ENCODE measurements at places on chromosomes 6 and 20.

GRCh38 chr20:12173347-12174012, 255.8 kb downstream of the BTBD3 start:
- no peak for DNase-seq
- H3K4me3 ChIP-seq = no peak overlapping the region
- H3K36me3 ChIP-seq = no peaks in the 10 kb centered on the region
- no peaks in the 10 kb centered on the region for H3K27me3 ChIP-seq
- no peak overlapping the region for H3K27ac ChIP-seq

DNA sequence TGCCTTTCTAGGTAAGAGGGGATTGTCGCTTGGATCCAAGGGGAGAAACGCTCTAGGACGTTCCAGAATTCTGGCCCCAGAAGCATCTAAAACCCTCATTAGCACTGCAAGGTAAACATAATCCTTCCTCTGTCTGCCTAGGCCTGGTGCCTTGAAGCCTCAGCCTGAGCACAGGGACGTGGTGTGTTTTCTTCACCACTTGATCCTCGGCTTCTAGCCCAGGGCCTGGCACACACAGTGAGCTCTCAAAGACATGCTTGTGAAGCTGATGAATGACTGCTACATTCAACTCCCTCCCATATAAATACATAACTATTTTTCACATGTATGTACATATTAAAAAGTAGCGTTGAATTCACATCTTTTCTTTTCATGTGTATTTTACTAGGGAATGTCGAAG, 100.3 kb downstream of the ISM1 start:
- H3K4me1 ChIP-seq = no peaks in the 10 kb centered on the region
- DNase-seq = no peak
- no peak overlapping the region for H3K4me3 ChIP-seq

- no peak for DNase-seq
- no peak overlapping the region for H3K4me3 ChIP-seq
- no peaks in the 10 kb centered on the region for H3K36me3 ChIP-seq
- no peaks in the 10 kb centered on the region for H3K27me3 ChIP-seq
- no peaks in the 10 kb centered on the region for H3K4me1 ChIP-seq
These were observed 69.3 kb downstream of the UST start for GRCh38 chr6:148816117-148816516.

GRCh38 chr6:166472636-166473035, 89.9 kb upstream of the MPC1 start:
- no peaks in the 10 kb centered on the region for H3K27me3 ChIP-seq
- H3K36me3 ChIP-seq = no peaks in the 10 kb centered on the region
- H3K4me1 ChIP-seq = no peaks in the 10 kb centered on the region
- no peak for DNase-seq
- H3K27ac ChIP-seq = no peak overlapping the region
- no peak overlapping the region for H3K4me3 ChIP-seq

DNA sequence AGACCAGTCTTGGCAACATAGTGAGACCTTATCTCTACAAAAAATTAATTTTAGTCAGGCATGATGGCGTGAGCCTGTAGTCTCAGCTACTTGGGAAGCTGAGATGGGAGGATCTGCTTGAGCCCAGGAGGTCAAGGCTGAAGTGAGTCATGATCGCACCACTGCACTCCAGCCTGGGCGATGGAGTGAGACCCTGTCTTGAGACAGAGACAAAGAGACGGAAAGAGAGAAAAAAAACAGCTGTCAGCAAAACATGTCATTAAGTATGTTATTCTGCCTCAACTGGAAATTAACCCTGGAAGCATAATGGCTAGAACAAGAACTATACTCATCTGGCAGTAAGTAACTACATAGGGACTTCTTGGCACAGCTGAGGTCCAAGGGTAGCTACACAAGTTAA, 7.2 kb downstream of the MMS22L start:
- no peak overlapping the region for H3K27ac ChIP-seq
- no peaks in the 10 kb centered on the region for H3K27me3 ChIP-seq
- H3K36me3 ChIP-seq = peaks cover 92% of the 10 kb centered on the region
- DNase-seq = no peak
- H3K4me1 ChIP-seq = peaks cover 7% of the 10 kb centered on the region
- no peak overlapping the region for H3K4me3 ChIP-seq

GRCh38 chr6:35977308-35977707, 47.1 kb downstream of the SLC26A8 start:
- H3K4me1 ChIP-seq = no peaks in the 10 kb centered on the region
- no peak overlapping the region for H3K27ac ChIP-seq

DNA sequence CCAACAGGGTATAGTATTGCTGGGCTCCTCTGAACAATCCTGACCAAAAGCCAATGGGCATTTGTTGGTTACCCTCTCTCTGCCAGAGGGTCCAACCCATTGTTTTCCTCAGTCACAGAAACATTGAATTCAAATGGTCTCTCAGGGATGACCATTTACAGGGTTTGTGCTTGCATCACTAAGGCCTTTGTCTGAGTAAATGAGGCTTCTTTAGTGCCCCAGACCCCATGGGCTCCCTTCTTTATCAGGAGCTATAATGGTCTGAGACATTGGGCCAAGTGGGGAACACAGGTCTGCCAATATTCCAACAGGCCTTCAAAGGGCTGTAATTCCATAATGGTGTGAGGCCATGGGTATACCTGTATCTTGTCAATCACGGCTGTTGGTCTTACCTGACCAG, 27.1 kb downstream of the GSTA2 start:
- H3K4me1 ChIP-seq = no peaks in the 10 kb centered on the region
- H3K4me3 ChIP-seq = no peak overlapping the region
- H3K36me3 ChIP-seq = no peaks in the 10 kb centered on the region
- no peaks in the 10 kb centered on the region for H3K27me3 ChIP-seq
- no peak for DNase-seq

- peaks cover 1% of the 10 kb centered on the region for H3K27me3 ChIP-seq
- H3K4me3 ChIP-seq = no peak overlapping the region
- no peaks in the 10 kb centered on the region for H3K4me1 ChIP-seq
- no peaks in the 10 kb centered on the region for H3K36me3 ChIP-seq
- H3K27ac ChIP-seq = no peak overlapping the region
These were observed 10.7 kb upstream of the RFX6 start for GRCh38 chr6:116866281-116866871.

DNA sequence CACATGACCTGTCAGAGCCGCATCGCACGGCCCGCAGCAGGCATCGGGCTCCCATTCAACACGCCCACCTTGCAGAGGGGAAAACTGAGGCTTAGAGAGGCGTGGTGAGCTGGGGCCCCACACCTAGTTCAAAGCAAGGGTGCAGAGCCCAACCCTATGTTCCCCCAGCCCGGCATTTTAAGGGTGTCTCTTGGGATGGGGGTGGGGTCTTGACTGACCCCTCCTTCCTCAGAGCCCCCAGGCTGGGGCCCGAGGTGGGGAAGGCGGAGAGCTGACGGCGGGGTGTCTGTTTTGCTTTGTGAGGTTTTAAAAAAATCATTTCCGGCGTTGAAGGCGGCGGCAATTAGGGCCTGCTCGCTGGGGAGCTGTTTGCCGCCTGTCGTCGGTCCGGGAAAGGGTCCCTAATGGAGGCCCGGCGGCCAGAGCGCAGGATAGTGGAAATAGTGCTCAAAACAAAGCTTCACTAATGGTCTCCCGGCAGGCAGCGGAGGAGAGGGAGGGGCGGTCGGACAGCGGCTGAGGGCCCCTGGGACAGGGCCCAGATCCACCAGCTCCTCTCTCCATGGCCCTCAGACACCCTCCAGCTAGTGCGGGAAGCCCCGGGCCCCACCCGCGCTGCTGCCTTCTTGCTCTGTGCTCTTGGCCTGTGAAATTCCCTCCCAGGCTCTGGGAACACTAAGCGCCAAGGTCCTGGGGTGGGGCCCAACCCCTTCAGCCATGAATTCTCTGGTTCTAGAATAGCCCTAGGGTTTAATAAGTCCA, 11.9 kb downstream of the VSTM2L start:
- peak overlapping the region; percentile 94 for H3K27ac ChIP-seq
- H3K36me3 ChIP-seq = no peaks in the 10 kb centered on the region
- H3K4me3 ChIP-seq = peak overlapping the region; percentile 26
- no peaks in the 10 kb centered on the region for H3K27me3 ChIP-seq
- H3K4me1 ChIP-seq = peaks cover 86% of the 10 kb centered on the region

GRCh38 chr6:158391276-158391675, 79.0 kb downstream of the TULP4 start:
- no peak overlapping the region for H3K4me3 ChIP-seq
- peaks cover 7% of the 10 kb centered on the region for H3K4me1 ChIP-seq
- no peaks in the 10 kb centered on the region for H3K27me3 ChIP-seq
- DNase-seq = no peak

GRCh38 chr20:10539818-10540553, 104.9 kb downstream of the SLX4IP start:
- no peaks in the 10 kb centered on the region for H3K36me3 ChIP-seq
- peaks cover 56% of the 10 kb centered on the region for H3K4me1 ChIP-seq
- no peaks in the 10 kb centered on the region for H3K27me3 ChIP-seq
- H3K27ac ChIP-seq = peak overlapping the region; percentile 90
- H3K4me3 ChIP-seq = peak overlapping the region; percentile 21

DNA sequence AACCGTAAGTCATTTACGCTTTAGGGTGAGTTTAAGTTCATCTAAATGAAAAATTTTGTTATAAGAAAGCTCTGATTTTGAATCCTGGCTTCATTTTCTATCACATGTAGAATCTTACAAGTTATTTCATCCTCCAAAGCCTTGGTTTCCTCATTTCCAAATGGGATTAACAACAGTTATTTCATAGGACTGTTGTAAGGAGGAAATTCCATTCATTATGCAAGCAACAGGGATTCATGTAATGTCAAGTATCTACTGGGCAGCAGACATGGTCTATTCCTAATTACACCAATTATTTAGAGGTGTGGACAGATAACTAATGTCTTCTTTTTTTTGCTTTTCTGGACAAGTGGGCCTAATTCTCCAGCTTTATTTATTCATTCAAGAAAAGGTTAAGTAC, 154.0 kb downstream of the PDSS2 start:
- peak; percentile 12 for DNase-seq
- no peaks in the 10 kb centered on the region for H3K27me3 ChIP-seq
- no peak overlapping the region for H3K27ac ChIP-seq

DNA sequence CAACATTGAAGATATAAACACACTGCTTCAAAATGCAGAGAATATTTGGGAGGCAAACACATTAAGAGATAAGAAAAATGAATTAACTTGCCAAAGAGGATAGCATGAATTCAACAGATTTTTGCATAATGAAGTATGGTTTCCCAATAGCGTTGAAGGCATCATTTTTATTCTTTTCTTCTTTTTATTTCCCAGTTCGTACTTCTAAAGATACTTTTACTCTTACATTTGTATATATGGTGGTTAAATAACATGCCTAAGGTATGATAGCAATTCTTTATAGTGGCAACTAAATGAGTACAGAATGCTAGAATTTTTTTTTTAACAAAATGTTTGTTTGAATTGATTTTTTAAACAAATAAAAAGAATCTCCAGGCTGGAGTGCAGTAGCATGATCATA, 473.4 kb upstream of the MARCKS start:
- DNase-seq = no peak
- no peak overlapping the region for H3K27ac ChIP-seq
- H3K36me3 ChIP-seq = no peaks in the 10 kb centered on the region
- H3K27me3 ChIP-seq = no peaks in the 10 kb centered on the region
- H3K4me1 ChIP-seq = peaks cover 11% of the 10 kb centered on the region

- no peak overlapping the region for H3K4me3 ChIP-seq
- no peaks in the 10 kb centered on the region for H3K36me3 ChIP-seq
- H3K4me1 ChIP-seq = no peaks in the 10 kb centered on the region
- no peaks in the 10 kb centered on the region for H3K27me3 ChIP-seq
These were observed 92.2 kb upstream of the CNKSR3 start for GRCh38 chr6:154602708-154603107.

- no peaks in the 10 kb centered on the region for H3K4me1 ChIP-seq
- H3K27me3 ChIP-seq = no peaks in the 10 kb centered on the region
- DNase-seq = no peak
- no peak overlapping the region for H3K27ac ChIP-seq
These were observed 376.0 kb upstream of the HS3ST5 start for GRCh38 chr6:114718716-114719270.

GRCh38 chr6:3290931-3291211, 32.1 kb downstream of the PSMG4 start:
- H3K27ac ChIP-seq = no peak overlapping the region
- H3K27me3 ChIP-seq = no peaks in the 10 kb centered on the region
- no peaks in the 10 kb centered on the region for H3K36me3 ChIP-seq
- DNase-seq = no peak
- no peak overlapping the region for H3K4me3 ChIP-seq

DNA sequence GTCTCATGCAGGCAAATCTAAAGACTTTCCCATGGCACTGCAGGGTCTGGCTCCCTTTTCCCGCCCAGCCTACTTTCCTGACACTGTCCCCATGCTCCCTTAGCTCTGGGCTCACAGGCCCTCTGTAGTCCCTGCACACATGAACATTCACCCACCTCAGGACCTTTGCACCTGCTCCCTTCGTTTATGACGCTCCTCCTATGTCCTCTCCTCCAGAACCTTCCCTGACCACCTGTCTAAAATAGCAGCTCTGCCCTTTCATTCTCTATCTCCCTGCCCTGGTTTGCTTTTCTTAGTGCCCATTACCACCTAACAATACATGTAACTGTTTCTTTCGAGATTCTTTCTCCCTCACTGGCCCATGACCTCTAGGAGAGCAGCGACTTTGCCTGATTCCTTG, 22.3 kb downstream of the HM13 start:
- no peaks in the 10 kb centered on the region for H3K27me3 ChIP-seq
- no peak overlapping the region for H3K27ac ChIP-seq
- no peak overlapping the region for H3K4me3 ChIP-seq
- no peak for DNase-seq
- no peaks in the 10 kb centered on the region for H3K4me1 ChIP-seq

All from A673 (cell line).